Mesendoderm (in vitro differentiated cells): ENCODE measurements at places on chromosomes 2 and 18.

DNA sequence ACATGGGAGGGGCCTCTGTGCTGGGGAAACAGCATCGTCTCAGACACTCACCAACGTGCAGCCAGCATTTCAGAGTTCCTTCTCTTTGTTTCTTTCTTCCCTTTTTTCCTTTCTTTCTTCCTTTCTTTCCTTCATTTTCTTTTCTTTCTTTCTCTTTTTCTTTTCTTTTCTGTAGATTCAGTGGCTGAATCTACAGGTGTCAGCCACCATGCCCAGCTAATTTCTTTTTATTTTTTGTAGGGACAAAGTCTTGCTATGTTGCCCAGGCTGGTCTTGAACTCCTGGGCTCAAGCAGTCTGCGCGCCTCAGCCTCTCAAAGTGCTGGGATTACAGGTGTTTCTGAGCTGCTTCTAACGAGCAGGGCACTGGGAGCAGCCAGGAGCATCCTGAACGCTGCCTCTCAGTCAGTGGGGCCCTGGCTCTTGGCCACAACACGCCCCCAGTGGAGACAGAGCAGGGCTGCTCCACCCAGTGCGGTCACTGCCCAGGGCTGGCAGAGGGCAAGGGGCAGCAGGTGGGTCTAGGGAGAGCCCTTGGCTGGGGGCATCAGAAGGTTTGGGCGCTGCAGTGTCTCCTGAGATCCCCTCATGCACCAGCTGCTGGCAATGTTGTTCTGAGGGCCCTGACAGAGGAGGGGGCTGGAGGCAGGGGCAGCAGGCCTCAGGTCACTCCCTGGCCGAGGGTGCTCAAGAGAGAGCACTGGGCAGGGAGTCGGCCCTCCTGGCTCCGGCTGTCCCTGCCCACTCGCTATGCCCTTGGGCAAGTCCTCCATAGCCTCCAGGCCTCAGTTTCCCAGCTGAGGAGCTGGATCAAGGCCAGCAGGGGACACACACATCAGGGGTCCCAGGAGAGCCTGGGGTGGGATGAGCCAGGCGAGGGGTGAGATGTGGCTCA is 4.7 kb upstream of the KLHL30 start:
- DNase-seq, result no peak

- DNase-seq, result no peak
Measured at GRCh38 chr2:6755456-6755855, 110.3 kb downstream of the CMPK2 start.

DNA sequence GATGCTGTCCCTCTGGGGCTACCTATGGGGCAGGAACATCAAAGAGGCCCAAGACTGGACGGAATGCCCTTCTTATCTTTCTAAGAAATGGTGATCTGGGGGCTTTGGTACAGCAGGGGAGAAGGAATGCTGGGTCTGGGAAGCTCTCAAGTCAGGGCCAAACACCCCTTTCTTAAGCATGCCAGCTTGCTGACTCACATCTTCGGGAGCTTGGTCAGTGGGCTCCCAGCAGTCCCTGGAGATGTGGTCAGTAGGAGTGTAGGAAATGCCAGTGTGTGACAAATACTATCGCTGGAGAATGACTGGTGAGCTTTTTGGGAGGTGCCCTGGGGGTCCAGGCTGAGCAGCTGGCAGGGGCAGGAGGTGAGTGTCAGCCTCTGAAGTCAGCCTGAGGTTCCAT is 105.0 kb upstream of the CDC42EP3 start:
- DNase-seq, result peak; percentile 89

GRCh38 chr2:152354909-152355308 is 19.9 kb downstream of the FMNL2 start:
- no peak for DNase-seq

- peak; percentile 73 for DNase-seq
Measured at GRCh38 chr2:54665436-54665856, 58.0 kb upstream of the EML6 start.

GRCh38 chr2:47218899-47219525 is 63.9 kb upstream of the STPG4 start:
- DNase-seq, result no peak
